ENCODE measurements at places on chromosomes 2 and 18. TPM values are rescaled to one million over a fixed set of nuclear protein-coding genes. Genes with fewer than 3 reads are reported as not detected.

GRCh38 chr2:185895828-185896693 lies 157.5 kb downstream of the FSIP2 start:
- DNase-seq: no peak

DNA sequence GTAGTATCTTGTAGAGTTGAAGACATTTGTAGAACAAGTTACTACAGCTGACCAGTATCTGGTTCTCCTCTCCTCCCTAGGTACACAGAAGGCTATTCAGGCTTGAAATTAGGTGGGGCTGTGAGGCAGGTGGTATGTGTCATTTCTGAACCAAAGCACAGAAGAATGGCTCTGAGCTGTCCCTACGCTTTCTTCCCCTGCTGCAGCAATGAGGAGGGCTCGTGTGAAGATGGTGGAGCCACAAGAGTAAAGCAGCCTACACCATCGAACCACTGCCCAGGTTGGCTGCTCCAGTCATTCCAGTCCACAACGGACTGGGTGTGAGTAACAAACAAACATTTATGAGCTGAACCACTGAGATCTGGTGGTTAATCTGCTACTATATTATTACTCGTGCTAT lies 148.9 kb downstream of the DTNB start:
- DNase-seq: no peak

DNA sequence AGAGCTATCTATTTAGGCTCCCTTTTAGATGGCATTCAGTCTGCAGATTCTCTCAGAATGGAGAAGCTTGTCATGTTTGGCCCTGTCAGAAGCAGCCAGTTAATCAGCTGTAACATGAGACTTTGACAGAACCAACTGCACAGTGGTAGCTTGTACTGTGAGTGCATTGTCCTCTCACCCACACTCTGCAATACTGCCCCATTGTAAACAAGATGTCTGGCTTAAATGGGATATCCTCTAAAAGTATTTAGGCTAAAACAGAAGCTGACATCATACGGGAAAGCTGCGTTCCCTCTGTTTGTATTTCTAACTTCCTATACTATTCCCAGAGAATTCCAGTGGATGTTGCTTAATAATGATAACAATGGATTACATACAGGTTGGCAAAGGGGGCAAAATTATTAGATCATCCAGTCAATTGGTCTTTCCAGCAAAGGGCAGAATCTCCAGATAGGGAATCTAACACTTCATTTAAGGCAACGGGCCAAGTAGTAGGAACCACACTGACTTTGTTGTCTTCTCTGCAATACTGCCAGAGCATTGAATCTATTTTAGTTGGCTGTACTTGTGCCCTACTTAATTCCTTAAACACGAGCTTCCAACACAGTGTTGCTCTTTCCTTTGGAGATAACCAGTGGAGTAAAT lies 15.4 kb upstream of the STAT4 start:
- peak; percentile 73 for DNase-seq

GRCh38 chr2:181947273-181947672 lies 38.4 kb upstream of the PPP1R1C start:
- DNase-seq: no peak

DNA sequence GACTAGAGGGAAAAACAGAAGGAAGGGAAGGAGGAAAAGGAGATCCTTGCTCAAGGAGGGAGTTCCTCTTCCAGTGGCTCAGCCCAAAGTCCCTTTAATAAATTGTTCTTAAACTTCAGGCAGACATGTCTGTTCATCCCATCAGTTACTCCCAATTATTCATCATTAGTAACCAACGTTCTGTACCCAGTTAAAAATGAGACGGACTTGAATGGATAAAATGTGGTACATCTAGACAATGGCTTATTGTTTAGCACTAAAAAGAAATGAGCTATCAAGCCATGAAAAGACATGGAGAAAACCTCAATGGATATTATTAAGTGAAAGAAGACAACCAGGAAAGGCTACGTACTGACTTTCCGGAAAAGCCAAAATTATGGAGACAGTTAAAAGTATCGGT lies 50.8 kb upstream of the ACSL3 start:
- no peak for DNase-seq

DNA sequence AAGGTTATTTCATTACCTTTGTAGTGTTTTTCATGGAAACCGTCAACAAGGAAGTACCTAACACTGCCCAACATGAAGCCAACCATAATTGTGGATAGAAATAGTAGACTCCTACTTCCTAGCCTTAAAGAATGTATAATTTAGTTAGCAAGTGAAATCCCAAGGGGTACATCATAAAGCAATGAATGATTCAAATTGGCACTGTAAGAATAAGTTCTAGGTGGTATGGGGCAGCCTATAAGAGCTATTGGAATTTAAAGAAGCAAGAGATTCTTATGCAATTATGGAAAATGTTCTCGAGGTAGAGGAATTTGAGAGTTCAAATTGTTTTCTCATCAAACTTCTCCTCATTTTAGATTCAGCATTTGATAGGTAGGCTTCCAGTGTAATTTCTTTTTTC lies 157.9 kb downstream of the FMNL2 start:
- no peak for DNase-seq

DNA sequence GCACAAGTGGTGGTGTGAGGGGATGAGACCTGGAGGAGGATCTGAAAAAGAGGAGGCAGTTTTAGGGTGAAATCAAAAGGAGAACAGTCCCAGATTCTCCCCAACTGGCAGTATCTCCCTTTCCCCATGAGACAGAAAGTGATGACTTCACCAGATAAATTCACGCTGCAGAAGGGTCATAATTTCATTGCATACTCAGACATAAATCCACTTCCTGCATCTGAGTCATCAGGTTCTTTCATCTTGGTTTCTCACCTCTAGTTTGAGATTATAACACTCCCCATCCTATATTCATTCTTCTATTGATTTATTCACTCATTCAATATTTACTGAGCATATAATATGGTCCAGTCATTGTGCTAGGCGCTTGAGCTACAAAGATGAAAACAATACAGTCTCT lies 64.7 kb downstream of the CCDC148 start:
- DNase-seq: no peak

GRCh38 chr2:37797081-37797480 lies 125.6 kb upstream of the CDC42EP3 start:
- DNase-seq: no peak

DNA sequence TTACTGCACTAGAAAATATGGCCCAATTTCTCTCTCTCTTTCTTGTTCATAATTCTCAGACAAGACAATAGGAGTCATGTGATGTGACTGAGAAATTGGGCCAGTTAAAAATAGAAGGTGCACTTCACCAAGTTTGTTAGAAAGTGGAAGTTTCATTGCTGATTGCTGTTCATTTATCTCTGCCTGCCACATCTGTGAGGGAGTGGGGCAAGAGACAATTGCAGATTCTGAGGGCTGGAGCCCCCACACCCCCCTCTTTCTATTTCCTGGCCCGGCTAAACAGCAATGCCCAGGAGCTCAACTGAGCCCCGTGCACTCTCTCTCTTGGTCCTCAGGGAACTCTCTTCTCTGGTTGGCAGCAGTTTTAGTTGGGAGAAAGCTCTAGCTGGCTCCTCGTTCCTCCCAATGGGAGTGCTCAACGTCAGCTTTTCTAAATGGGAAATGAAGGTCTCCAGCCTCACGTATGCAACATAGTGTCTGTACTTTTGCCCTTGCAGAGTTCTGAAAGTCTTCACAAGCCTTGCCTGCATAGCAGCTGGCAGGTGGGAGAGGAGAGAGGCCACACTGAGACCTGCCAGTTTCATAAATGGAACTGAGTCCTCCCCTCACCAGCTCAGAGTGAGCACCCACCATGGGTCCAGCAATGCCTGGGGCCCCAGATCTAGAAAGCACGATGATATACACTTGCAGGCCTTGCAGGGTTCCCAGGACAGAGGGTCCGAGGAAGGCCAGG lies 115.7 kb downstream of the MYCN start:
- no peak for DNase-seq

DNA sequence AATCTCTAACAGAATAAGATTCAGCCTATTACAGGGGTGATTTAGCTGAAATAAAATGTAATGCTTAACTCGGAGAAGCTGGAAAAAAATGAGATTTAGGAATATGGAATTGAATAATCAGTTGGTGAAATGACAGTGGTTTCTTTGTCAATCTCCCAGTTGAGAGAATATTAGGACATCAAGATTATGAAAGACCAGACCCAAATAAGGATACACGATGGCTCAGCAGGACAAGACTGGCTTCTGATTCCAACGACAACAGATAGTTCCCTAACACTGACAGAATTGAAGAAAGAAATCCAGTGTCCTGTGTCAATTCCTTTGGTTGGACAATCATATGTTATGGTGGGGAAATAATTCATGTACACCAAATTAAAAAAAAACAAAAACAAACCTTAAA lies 55.8 kb downstream of the HRH4 start:
- no peak for DNase-seq

DNA sequence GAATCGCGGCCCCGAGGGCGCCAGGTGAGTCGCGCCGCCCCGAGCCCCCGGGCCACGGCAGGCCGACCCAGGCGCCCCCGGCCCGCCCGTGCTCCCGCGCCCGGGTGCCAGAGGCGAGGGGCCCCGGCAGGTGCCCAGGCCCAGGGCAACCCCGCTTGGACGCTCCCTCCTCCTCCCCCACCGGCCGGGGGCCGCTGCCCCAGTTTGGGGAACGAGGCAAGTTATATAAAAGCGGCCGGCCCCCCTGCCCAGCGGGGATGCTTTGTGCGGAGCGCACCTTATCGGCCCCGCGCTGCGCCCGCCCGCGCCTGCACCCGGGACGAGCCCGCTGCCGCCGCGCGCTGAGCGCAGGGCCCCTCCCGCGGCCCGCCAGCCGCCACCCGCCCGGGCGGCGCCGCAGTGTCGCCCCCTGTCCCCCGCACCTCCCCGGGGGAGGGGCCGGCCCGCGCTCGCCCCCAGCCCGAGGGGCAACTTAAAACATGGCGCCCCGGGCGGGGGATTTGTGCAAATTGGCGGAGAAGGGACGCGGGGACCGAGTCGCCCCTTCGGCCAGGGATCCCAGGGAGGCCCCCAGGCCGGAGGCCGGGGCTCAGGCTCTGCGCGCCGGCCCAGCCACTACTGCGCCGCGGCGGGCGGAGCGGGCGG lies 639 bp downstream of the EPB41L3 start:
- DNase-seq: no peak

DNA sequence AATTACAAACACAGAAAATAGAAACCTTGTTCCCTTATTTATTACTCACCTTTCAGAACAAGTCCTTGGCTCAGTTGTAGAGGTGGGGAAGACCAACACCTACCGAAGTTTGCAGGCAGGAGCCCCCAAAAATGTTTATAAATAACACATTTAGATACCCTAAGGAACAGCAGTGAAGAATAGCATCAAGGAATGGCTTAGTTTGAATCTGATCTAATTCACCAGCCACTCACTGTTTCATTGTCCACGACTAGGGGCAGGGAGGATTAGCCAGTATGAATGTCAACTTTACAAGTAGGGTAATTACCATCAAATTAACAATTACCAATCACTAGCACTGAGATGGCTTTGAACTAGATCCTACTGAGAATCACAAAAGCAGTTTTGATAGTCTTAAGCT lies 65.4 kb downstream of the PRPF40A start:
- DNase-seq: no peak

DNA sequence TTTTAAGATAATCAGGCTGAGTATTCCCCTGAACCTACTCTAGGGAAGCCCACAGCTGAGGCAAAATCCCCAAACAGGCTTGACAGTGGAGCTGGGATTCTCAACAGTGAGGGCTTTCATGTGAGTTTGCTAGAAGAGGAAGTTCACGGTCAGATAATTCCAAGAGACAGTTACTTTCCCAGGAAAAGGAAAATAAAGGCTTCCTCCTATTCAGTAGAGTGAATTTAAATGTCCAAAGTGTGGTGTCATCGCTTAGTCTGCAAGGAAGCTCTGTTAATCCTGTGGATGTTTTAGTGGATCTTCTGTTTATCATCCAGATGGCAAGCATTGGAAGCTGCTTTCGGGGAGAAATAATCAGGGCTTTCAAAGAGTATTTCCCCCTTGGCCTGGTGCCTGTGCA lies 119.8 kb downstream of the RPIA start:
- no peak for DNase-seq

DNA sequence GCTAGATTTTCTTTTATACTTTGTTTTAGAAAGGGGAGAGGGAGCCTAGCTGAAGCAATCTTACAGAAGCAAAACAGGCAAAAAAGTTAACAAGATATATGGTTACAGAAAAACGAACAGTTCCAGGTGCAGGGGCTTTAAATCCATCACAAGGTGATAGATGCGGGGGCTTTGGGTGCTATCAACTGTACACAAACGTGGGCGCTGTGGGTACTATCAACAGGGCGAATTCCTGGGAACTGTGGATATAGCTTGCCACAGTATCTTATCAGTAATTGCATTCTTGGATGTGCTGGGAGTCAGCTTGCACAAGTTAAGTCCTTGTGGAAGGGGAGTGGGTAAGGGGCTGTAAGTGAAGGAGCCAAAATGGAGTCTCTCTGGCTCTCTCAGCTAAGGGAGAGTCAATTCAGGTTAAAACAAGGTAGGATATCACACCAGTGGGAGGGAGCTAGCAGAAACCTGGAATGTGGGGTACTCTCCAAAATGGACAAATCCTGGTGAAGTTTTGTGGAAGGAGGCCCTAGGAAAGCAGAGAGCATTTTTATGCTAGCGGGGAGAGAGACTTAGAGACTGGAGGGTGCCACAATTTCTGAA lies 325.8 kb upstream of the SPHKAP start:
- DNase-seq: no peak

DNA sequence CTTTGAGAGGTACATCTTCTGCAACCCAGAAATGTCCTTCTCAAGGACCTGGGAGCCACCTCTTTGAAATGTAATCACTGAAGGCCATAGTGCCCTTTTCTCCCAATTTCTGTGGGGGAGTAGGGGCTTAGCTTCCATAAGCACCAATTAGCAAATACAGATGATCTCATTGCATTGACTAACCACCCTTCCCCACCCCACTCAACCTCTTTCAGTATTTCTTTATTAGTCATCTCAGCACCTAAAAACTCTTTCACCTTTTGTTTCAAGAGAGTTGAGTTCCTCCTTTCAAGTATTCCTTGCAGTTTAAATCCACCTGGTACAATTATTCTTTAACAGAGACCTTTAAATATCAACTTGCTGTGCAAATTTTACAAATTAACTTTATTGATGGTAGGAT lies 1011.8 kb upstream of the CDH2 start:
- no peak for DNase-seq

- no peak for DNase-seq
Observed at GRCh38 chr2:70901227-70902066, 34.3 kb upstream of the ATP6V1B1 start.

- DNase-seq: peak; percentile 69
Observed at GRCh38 chr2:133077269-133077822, 407.3 kb upstream of the LYPD1 start.

GCKR gene
- polyA plus RNA-seq: 1.2 TPM

DNA sequence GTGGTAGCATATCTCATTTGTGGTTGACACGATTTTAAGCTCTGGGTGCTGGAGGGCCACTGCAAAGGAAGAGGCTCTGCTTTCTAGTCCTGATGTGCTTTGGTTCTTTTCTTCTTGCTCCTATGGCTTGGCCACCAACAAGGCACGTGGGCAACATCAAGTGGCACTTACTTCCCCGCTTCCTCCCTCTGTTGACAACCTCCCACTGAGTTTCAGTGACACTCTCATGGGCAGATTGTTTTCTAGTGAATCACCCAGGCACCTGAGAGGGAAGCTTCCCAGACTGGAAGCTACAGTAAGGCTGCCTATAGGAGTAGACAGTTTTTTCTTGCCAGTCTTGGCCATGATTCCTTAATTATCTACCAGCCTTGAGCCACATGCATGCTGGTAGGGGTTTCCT lies 89.0 kb downstream of the NBAS start:
- no peak for DNase-seq

Data from right lung (tissue), 10 donors.